ENCODE measurements at places on chromosomes 4 and X. TPM values are rescaled to one million over a fixed set of nuclear protein-coding genes. Genes with fewer than 3 reads are reported as not detected.

The CSAG1 gene
- 0.98 TPM for total RNA-seq

DNA sequence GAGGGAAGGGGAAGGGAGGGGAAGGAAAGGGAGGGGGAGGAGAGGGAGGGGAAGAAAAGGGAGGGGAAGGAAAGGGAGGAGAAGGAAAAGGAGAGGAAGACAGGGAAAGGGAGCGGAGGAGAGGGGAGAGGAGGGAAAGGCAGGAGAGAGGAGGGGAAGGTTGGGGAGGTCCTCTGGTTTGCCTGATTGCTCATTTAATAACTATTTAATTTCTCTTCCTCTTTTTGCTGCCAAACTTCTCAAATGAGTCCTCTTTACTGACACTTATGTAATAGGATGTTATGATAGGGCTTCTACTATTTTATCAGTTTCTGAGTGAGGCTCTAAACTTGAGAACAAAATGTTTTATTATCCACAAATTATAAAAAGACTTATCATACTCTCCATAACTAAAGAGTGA, 35.4 kb upstream of the PPA2 start:
- H3K36me3 ChIP-seq: no peaks in the 10 kb centered on the region
- H3K27ac ChIP-seq: no peak overlapping the region
- no peak for DNase-seq
- peaks cover 2% of the 10 kb centered on the region for H3K27me3 ChIP-seq

The RPA4 gene
- not detected for total RNA-seq

DNA sequence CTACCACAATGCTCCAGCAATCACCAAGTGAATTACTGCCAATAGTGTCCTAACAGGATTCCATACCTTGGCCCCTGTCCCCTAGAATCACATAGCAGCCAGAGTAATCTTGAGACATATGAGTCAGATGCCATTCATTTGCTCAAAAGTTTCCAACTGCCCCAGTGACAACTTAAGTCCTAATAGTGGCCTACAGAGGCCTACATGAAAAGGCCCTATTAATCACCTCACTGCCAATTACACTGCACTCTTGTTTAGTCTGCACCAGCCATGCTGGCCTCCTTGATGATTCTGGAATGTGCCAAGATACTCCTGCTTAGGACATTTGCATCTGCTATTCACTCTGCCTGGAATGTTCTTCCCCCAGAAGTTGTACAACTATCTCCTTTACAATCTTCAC, 130.7 kb downstream of the NR3C2 start:
- H3K27me3 ChIP-seq: no peaks in the 10 kb centered on the region
- no peak overlapping the region for H3K4me3 ChIP-seq
- H3K27ac ChIP-seq: no peak overlapping the region
- no peaks in the 10 kb centered on the region for H3K36me3 ChIP-seq
- no peak for DNase-seq

The SMAD1 gene
- total RNA-seq: 57.5 TPM

DNA sequence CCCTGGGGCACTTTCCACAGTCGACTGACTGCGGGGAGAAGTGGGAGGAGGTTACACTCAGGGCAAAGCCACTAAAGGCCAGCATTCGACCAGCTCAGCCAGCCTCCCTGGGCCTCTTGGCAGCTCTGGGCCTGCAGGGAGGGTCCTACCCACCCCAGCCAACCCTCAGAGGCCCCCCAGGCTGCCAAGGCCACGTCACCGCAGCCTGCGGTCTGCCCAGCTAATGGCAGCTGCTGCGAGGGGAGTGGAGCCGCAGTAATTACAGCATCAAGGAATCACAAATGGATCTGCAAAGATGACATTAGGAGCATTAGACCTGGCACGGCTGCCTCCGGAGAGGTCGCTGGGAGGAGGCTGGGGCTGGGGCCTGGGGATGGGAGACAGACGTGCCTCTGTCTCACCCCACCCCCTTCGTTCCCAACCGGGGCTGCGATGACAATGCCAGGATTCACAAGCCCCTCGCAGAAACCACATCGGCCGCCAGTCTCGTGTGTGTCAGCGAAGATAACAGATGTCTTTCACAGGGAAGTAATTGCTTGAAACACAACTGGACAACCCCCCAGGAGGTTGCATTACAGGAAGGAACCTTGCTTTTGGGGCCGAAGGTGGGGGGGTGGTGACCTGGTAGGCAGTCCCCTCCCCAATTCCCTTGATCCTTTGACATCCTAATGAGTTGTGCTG, 367.6 kb downstream of the BCOR start:
- H3K27me3 ChIP-seq: peaks cover 5% of the 10 kb centered on the region
- H3K36me3 ChIP-seq: no peaks in the 10 kb centered on the region

GRCh38 chrX:48957827-48958634, 624 bp upstream of the OTUD5 start:
- H3K4me3 ChIP-seq: peak overlapping the region; percentile 100
- peak; percentile 86 for DNase-seq
- peaks cover 8% of the 10 kb centered on the region for H3K27me3 ChIP-seq
- H3K27ac ChIP-seq: peak overlapping the region; percentile 100

The SPRY1 gene
- 17.2 TPM for total RNA-seq

The CD38 gene
- 0.37 TPM for total RNA-seq

GRCh38 chrX:40155589-40156469, 58.1 kb upstream of the BCOR start:
- peak overlapping the region; percentile 80 for H3K27ac ChIP-seq
- peak; percentile 40 for DNase-seq
- H3K4me1 ChIP-seq: peaks cover 8% of the 10 kb centered on the region
- peaks cover 9% of the 10 kb centered on the region for H3K27me3 ChIP-seq

The L1CAM gene
- 925 TPM for total RNA-seq

The SPANXN4 gene
- total RNA-seq: not detected

GRCh38 chr4:17500574-17500973, 11.3 kb downstream of the QDPR start:
- H3K4me3 ChIP-seq: no peak overlapping the region
- H3K36me3 ChIP-seq: peaks cover 4% of the 10 kb centered on the region
- peaks cover 10% of the 10 kb centered on the region for H3K4me1 ChIP-seq
- no peak for DNase-seq
- H3K27me3 ChIP-seq: peaks cover 3% of the 10 kb centered on the region

The SLC49A3 gene
- not detected for total RNA-seq

GRCh38 chrX:5898463-5898862, 330.2 kb downstream of the NLGN4X start:
- DNase-seq: no peak
- no peaks in the 10 kb centered on the region for H3K36me3 ChIP-seq
- no peak overlapping the region for H3K4me3 ChIP-seq
- H3K4me1 ChIP-seq: no peaks in the 10 kb centered on the region

The ZAR1 gene
- total RNA-seq: 0.49 TPM

The FOXR2 gene
- total RNA-seq: not detected
